ENCODE measurements at places on chromosomes 4 and X.

- DNase-seq, result no peak
Measured at GRCh38 chrX:153645921-153646488, 998 bp upstream of the DUSP9 start.

DNA sequence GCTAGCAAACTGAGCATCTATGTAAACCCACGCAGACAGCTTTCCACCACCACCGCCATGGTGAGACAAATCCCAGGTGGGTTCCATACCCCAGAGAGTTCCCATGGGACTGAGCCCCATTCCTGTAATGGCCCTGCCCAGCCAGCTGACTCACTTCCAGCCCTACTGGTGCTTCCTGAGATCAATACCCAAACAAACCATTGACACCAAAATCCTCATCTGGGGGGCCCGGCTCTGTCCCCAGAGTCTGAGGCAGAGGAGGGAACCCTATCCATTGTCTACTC, 30.1 kb upstream of the JAKMIP1 start:
- no peak for DNase-seq

GRCh38 chr4:137226900-137227299, 305.4 kb downstream of the PCDH18 start:
- DNase-seq, result no peak

DNA sequence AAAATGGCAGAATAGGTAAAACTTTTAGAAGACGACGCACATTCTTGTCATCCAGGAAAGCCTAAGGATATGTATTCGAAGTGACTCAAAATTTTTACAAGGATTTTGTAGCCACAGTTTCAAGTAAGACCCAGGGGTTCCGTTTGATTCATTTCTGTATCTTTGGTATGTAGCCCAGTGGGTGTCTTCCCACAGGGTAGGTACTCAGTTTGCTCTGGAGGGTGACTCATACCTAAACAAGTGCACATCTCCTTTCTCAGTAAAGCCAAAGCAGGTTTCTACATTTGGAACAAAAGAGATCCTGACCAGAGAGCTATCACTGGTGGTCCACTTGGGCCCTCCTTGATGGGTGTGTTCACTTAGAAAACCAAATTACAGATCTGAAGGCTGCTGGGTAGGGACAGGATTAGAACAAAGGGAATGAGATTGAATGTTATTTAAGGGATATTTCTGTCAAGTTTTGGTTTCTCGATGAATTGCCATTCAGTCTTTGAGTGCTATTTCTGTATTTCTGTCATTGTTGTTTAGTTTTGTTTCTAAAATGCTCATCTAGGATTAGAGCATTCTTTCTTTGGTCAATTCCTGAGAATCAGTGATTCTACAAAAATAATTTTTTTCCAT, 56.1 kb downstream of the PLS3 start:
- DNase-seq, result no peak

DNA sequence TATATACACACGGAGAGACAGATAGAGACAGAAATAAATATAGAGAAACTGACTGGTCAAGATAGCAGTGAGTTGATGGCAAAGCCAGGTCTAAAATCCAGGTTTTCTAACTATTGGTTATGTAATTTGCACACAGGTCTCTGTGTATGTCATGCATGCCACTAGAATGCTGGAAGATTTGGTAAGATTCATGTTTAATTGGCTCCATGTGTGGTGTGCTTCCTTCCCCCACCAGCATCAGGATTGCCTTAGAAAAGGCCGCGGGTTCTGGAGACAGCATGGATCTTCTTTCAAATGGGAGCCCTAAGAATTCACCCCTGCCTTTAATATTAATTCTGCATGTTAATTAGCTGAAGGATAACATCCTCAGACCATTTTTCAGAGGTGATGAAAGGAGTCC, 31.3 kb downstream of the HAND2 start:
- DNase-seq, result no peak
